NCI-H460 (cell line): ENCODE measurements at places on chromosomes 12 and 14. TPM values are rescaled to one million over a fixed set of nuclear protein-coding genes. Genes with fewer than 3 reads are reported as not detected.

Gene EPYC
- not detected in 2 replicates for total RNA-seq

Gene AVPR1A
- total RNA-seq = not detected in 2 replicates

DNA sequence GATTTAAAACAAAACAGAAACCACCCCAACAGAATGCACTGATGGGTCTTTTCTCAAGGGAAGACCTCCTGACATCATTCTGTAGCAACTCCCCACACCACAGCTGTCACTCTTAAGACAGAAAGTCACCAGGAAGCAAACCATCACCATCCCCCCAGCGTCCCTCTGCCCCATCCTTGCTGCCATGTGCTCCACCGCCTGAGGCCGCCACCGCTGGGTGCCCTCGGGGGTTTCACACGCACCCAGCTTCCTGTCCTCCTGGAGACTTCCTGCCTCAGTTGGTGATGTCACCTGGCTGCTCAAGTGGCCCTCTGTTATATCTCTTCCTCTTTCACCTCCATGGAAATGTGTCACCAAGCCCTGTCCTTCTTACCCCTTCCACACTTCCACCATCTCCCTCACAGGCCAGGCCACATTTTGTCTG is 71.4 kb upstream of the GPR68 start:
- no peak for DNase-seq

DNA sequence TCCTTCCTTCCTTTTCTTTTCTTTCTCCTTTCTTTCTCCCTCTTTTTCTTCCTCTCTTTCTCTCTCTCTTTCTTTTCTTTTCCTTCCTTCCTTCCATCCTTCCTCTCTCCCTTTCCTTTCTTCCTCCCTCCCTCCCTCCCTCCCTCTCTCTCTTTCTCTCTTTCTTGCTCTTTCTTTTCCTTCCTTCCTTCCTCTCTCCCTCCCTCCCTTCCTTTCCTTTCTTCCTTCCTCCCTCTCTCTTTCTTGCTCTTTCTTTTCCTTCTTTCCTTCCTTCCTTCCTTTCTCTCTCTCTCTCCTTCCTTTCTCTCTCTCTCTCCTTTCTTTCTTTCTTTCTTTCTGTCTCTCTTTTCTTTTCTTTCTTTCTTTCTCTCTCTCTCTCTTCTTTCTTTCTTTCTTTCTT is 207.6 kb downstream of the ATP23 start:
- DNase-seq = no peak

DNA sequence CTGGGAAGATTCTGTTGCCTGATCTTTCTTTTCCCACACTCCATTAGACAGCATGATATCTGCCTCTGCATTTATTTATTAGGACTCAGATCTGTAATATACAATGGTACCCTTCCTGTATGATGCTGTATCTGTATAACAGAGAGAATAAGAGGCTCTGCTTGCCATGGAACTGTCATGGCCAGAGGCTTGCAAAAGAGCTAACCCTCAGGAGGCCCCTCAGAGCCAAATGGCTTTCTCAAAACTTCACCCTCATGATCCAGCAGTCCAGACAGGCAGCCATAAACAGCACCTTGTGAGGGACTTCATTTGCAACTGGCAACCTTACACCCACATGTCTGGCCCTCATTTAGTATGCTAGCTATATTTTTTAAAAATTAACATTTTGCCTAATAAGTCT is 57.6 kb downstream of the TMEM30B start:
- no peak for DNase-seq

GRCh38 chr12:16112612-16113560 is 164.6 kb downstream of the SLC15A5 start:
- DNase-seq = no peak

GRCh38 chr14:104546591-104547309 is 32.8 kb upstream of the C14orf180 start:
- DNase-seq = no peak

- DNase-seq = no peak
Measured at GRCh38 chr12:123282111-123282510, 10.5 kb upstream of the CDK2AP1 start.
